ENCODE measurements at places on chromosomes 12 and 14. TPM values are rescaled to one million over a fixed set of nuclear protein-coding genes. Genes with fewer than 3 reads are reported as not detected.

DNA sequence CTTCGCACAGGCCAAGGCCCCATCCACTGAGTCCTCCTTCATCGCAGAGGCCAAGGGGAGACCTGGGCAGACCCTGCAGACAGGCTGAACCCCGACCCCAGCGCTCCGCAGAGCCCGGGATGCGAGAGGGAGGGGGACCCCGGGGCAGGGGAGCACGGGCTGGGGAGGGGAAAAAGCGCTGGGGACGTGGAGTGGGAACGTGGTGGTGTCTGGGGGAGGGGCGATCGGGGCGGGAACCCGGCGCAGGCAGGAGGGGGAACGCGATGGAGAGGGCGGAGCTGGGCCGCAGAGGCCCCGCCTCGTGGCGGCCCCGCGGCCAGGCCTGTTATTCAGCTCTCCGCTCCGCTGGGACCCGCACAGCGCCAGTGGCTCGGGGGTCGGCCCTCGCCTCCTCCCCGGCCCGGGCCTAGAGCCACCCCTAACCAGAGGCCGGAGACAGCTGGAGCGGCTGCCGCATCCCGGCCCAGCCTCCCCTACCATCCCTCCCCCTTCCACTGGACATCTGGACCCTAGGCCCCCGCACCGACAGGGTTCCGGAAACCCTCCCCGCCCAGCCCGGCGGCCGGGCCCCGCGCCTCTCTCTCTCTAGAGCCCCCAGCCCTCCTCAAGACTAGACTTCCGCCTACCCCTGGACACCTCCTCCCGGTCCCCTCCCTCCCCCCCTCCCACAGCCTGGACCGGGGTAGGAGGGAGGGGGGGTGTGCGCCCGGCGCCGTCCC lies at the start of gene ARHGEF25:
Gene ARHGEF25, plus strand, starts transcription at position 328 of the 719 bp plus-strand sequence. CDS start 460 bp downstream, outside the sequence.
- DNase-seq = no peak
- H3K4me1 ChIP-seq = peaks cover 44% of the 10 kb centered on the region
- peak within 1 kb of the TSS; percentile 72 for H3K27ac ChIP-seq
- peak within 1 kb of the TSS; percentile 45 for H3K4me3 ChIP-seq
- H3K27me3 ChIP-seq = peaks cover 23% of the 10 kb centered on the region
- no peaks in the 10 kb centered on the region for H3K36me3 ChIP-seq

GRCh38 chr14:88516861-88517357 lies 37.9 kb downstream of the PTPN21 start:
- no peaks in the 10 kb centered on the region for H3K4me1 ChIP-seq
- H3K27me3 ChIP-seq = no peaks in the 10 kb centered on the region
- no peaks in the 10 kb centered on the region for H3K36me3 ChIP-seq
- DNase-seq = no peak
- no peak overlapping the region for H3K4me3 ChIP-seq

DNA sequence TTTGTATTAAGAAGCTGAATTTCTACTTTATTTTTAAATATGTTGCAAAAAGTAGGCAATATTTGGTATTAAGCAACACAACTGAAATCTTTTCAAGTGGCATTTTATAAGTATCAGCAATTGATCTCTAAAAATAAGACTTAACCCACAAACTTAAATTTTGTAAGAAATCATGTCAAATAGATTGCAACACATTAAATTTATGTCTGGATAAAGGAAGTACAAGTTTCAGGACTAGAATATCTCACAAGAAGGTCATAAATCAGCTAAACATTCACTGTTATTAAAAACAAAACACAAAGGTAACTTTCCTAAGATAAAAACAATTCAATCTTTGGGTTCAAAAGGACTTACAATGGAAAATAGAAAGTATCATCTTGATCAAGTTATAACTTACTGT lies 32.8 kb downstream of the CPNE8 start:
- no peaks in the 10 kb centered on the region for H3K36me3 ChIP-seq
- H3K27ac ChIP-seq = peak overlapping the region; percentile 30
- H3K4me1 ChIP-seq = no peaks in the 10 kb centered on the region
- DNase-seq = no peak
- no peaks in the 10 kb centered on the region for H3K27me3 ChIP-seq
- H3K4me3 ChIP-seq = no peak overlapping the region

- H3K27ac ChIP-seq = no peak overlapping the region
- no peak overlapping the region for H3K4me3 ChIP-seq
- no peaks in the 10 kb centered on the region for H3K27me3 ChIP-seq
- H3K36me3 ChIP-seq = peaks cover 46% of the 10 kb centered on the region
- no peak for DNase-seq
These were observed 14.0 kb downstream of the MIS18BP1 start for GRCh38 chr14:45238988-45239387.

The RNF31 gene
- total RNA-seq = 112 TPM
